ENCODE measurements at places on chromosomes 6 and 20.

DNA sequence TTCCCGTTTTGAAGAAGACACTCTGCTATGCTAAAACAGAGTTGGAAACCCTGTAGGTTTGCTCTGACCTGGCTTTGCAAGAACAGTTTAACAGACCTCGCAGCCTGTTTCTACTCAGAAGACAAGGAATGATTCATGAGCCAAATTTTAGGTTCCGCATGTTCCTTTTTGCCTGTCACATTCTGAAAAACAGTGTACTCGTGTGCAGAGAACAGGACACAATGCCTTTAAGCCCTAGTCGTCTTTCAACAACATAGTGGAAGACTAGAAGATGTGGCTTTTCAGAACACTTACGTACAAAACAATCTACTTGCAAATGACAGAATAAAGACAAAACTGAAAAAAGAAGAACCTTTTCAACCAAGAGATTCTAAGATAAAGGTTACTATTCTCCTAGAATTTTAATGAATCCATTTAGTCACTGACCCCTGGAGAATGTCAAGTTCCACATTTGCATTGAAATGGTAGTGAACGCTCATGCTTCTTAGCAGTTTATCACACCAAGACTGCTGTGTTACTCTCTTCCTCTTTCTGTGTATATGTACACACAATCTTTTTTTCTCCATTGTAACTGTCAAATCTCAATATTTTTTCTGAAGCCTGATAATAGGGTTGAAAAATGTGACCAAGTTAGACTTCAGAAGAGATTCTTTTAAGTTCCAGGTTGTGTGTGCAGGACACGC lies 220.7 kb upstream of the NRSN1 start:
- no peak for DNase-seq

- DNase-seq, result no peak
Measured at GRCh38 chr6:34332251-34333198, 59.9 kb downstream of the NUDT3 start.

GRCh38 chr6:85576476-85576875 lies 17.2 kb downstream of the SNX14 start:
- no peak for DNase-seq

DNA sequence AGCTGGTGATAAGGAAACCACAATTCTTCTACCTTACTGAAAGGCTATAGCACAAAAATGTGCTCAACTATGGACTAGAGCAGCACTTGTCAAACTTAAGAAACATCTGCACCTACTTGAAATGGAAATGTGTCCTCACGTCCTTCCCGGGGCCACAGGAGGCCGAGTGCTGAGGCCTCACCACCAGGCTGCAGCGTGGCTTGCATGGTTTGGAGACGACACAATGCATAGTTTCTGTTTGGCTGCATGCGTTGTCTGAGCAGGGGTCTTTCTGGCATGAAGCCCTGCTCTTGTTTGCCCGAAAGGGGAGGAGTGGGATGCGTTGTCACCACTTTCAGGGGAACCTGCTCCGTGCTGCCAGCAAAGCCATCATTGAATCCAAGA lies 228.8 kb downstream of the TTLL2 start:
- DNase-seq, result no peak

DNA sequence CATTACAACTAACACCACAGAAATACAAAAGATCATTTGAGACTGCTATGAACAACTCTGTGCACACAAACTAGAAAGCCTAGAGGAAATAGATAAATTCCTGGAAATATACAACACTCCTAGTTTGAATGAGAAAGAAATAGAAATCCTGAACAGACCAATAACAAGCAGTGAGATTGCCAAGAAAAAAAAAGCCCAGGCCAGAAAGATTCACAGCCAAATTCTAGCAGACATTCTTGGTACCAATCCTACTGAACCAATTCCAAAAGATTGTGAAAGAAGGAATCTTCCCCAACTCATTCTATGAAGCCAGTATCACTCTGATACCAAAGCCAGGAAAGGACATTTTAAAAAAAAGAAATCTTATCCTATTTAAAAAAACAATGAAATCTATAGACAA lies 7.0 kb upstream of the CDK19 start:
- DNase-seq, result no peak

GRCh38 chr6:14423955-14424354 lies 306.4 kb downstream of the CD83 start:
- no peak for DNase-seq

- no peak for DNase-seq
Measured at GRCh38 chr6:111444794-111445193, 38.2 kb downstream of the REV3L start.

- no peak for DNase-seq
Measured at GRCh38 chr20:16692442-16692841, 37.4 kb upstream of the SNRPB2 start.

GRCh38 chr6:166005944-166006899 lies 161.4 kb downstream of the TBXT start:
- no peak for DNase-seq
